Inflammatory macrophage treated with lipopolysaccharide for 1 hour (primary cell): ENCODE measurements at places on chromosomes 11 and 22.
A peak's percentile ranks its signal among the peaks of the same experiment; 100 is the strongest.

DNA sequence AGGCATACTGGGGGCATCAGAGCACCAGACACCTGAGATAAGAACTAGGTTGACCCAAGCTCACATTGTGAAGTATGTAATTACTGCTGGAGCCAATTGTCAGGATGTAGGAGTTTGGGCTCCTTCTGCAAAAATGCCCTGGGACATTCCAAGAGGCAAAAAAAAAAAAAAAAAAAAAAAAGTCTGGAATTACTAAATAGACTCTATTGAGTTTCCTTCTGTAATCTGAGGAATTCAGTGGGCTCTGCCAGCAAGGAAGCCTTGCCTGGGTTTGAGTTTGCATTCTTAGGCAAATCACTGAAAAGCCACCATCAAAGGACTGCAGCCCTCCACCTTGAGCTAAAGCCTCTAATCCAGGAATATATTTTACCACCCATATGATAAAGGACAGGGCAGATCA is 8.0 kb upstream of the CAVIN3 start:
- no peak for DNase-seq

DNA sequence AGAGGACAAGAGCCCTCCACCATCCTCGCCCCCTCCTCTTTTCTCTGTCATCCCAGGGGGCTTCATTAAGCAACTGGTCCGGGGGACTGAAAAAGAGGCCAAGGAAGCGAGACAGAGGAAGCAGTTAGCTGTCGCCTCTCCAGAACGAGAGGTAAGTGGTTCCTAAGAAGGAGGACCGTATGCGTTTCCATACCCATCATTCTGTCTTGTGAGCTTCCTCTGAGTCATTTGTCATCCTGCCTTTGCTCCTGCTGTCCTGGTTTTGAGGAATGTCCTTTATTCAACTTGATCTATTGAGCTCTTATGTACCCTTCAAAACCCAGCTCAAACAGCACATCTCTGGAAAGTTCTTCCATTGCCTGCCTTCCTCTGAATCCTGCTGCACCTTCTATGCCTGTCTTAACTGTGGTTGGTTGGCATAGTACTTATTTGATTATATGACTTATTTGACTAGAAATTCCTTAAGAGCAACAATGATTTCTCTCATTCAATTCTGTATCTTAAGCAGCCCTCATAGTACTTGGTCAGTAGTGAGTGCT is 21.3 kb downstream of the MYO18B start:
- DNase-seq = no peak

DNA sequence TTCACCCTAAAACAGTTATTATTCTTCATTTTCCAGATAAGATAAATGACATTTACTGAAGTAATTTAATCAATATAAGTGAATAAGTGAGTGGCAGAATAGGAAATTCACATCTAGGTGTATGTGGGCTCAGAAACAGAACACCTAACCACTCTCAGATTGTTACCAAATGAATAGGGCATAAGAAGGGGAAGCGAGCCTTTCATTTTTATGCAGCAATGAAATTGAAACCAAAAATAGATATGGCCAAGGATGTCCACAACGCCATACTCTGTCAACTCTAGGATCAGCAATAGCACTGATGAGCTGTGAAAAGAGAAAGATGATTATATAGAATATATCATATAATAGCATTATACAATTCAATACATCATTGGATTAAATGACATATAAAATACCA is 398.1 kb upstream of the API5 start:
- no peak for DNase-seq

- DNase-seq = no peak
Measured at GRCh38 chr11:44120169-44120568, 24.7 kb downstream of the EXT2 start.

DNA sequence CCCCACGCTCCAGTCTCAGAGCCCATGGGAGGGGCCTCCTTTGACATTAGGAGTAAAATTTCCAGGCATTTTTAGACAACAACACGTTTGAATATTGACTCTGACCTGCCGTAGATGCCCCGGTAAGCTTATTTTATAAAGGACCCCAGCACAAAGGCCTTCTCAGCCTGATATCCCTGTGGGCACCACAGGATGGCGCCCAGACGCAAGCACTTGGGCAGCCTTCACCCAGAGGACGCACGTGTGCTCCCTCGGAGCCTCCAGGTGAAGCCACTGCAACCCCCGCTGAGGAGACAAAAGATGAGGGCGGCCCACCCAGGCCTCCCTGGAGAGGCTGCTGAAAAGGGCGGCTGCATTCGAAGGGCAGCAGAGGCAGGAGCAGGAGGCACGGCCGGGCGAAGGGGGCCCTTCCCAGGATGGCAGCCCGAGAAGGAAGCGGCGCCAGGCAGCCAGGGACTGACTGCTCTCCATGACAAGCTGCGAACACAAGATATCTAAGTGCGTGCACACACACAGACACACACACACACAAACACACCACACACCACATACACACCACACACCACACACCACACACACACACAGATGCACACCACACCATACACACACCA is 15.2 kb upstream of the TH start:
- DNase-seq = no peak

DNA sequence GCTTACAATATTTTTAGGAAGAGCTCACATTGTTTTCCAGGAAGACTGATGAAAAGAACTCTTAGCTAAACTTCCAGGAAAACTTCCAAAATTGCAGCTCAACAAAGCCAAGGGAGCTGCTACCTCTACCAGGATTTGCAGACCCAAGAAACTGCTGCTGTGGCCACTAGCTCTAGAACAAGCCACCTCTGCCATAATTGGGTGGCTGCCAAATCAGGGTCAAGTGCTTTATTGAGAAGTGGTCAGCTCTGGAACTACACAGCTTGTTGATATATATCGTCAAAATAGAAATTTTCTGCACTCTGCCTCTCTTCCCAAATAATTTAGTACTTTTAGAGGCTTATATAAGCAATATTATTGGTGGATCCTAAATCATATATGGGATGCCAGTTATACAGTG is 371.8 kb upstream of the CHORDC1 start:
- DNase-seq = no peak

- DNase-seq = no peak
Measured at GRCh38 chr11:43922744-43923405, 19.6 kb upstream of the C11orf96 start.

DNA sequence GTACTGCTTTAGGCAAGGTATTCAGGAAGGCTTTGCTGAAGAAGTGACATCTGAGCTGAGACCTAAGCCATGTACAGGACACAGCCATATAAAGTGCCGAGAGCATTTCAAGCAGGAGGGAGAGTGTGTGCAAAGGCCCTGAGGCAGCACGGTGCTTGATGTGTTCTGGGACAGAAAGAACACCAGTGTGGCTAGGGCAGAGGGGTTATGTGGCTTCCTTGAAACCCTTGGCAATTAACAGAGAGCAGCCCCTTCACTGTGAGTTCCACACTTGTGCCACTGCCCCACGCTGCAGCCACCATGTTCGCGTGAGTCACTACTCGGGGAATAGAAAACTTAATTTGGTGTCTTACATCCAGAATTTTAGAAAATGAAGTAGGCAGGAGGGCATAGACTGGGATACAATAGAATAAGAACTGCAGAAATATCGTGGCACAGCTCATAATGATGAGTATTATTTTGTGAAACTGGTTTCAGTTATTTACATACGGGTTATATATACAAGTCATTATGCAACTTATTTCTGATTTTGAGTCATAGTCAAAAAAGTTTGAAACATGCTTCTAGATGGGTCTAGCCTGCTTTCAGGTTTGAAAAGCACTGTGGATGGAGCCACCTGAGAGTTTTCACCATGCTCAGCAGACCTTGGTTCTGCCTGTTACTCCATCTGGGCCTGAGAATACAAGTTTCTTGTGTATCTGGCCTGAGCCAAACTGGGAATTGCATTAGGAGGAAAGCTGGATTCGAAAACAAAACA is 11.8 kb downstream of the IL10RA start:
- peak; percentile 20 for DNase-seq

DNA sequence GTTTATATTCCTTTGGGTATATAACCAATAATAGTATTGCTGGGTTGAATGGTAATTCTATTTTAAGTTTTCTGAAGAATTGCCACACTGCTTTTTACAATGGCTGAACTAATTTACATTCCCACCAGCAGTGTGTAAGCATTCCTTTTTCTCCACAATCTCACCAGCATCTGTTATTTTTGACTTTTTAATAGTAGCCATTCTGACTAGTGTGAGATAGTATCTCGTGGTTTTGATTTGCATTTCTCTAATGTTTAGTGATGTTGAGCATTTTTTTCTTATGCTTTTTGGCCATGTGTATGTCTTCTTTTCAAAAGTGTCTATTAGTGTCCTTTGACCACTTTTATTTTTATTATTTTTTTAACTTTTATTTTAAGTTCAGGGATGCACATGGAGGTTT is 275.3 kb downstream of the METTL15 start:
- DNase-seq = no peak

GRCh38 chr11:117303646-117304315 is 12.3 kb downstream of the BACE1 start:
- peak; percentile 41 for DNase-seq

DNA sequence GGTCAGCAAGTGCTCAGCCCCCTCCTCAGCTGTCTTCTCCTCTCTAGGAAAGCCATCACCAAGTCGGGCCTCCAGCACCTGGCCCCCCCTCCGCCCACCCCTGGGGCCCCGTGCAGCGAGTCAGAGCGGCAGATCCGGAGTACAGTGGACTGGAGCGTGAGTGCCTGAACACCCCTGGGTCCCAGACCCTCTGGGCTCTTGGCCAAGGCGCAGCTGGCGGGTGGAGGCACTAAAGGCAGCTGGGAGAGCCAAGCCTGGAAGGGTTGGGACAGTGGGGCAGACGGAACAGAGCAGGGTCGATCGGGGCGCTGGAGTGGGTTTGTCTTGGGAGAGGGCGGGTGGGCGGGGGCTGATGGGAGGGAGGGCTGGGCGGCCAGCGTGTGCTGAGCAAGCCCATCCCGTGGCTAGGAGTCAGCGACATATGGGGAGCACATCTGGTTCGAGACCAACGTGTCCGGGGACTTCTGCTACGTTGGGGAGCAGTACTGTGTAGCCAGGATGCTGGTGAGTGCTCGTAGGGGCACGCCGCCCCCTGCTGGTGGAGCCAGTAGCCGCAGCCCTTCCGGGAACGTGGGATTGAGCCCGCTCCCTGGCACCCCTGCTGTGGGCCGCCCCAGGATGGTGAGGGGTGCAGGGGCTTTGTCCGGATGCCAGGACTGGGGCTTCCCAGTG is 14.1 kb upstream of the MDK start:
- peak; percentile 82 for DNase-seq

- no peak for DNase-seq
Measured at GRCh38 chr11:134589129-134589528, 177.1 kb upstream of the B3GAT1 start.

DNA sequence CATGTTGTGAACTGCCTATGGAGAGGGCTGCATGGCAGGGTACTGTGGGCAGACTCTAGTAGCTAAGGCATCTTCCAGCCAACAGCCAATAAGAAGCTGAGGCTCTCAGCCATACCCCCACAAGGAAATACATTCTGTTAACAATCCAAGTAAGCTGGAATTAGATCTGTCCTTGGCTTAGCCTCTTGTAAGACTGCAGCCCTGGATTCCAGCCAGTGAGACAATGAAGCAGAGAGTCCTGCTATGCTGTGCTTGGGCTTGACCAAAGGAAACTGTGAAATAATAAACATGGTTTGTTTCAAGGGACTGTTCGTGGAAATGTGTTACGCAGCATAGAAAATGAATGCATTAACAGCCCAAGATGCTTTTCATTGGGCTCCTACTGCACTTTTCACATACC is 1097.4 kb upstream of the CCDC90B start:
- no peak for DNase-seq

- no peak for DNase-seq
Measured at GRCh38 chr22:23908587-23909205, 14.5 kb downstream of the MIF start.

DNA sequence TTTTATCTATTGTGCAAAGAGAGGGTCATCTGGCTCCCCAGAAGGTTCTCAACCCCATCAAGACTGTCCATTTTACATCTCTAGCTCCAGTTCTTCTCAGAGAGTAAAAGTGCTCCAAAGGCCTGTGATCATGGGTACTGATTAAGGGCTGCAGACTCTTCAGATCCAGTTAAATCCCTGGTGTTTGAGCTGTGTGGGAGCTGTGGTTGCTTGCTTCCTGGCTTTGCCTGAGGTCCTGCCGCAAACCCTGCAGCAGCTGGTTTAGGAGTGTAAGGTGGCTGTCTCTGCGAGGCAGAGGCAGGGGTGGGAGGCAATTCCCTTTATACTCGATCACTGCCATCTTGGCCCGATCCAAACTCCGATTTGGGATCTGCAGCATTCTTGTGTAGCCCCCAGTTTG is 1.2 kb downstream of the MRPL17 start:
- no peak for DNase-seq

DNA sequence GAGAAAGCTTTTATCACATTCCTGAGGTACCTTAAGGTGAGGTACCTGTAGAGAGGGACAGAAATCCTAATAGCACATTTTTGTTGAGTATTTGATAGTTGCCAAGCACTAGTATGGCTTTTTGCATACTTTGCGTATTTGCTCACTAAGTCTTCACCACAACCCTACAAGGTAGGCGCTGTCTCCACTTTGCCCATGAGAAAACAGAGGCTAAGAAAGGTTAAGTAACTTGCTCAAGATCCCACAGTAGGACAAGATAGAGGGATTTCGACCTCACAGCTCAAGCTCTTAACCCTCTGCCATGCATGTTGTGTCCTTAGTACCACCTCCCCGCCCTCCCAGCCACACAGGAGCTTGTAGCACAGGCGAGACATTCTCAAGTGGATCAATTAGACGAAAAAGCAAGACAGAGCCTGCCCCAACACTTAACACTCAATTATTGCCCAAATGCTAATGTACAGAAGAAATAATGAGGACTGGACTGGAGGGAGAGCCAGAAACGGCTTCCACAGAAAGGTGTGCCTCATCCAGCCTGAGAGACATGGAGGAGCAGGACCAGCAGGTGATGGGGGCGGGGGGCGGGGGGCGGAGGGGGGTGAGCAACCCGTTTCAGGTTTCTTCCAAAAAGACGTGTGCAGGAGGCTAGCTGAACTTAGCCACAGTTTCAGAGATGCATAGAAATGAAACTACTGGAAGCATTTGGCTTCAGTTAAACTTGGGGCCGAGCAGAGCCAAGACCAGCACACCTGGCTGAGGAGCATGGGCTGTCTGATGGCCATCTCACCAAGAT is 26.7 kb upstream of the CD44 start:
- no peak for DNase-seq

DNA sequence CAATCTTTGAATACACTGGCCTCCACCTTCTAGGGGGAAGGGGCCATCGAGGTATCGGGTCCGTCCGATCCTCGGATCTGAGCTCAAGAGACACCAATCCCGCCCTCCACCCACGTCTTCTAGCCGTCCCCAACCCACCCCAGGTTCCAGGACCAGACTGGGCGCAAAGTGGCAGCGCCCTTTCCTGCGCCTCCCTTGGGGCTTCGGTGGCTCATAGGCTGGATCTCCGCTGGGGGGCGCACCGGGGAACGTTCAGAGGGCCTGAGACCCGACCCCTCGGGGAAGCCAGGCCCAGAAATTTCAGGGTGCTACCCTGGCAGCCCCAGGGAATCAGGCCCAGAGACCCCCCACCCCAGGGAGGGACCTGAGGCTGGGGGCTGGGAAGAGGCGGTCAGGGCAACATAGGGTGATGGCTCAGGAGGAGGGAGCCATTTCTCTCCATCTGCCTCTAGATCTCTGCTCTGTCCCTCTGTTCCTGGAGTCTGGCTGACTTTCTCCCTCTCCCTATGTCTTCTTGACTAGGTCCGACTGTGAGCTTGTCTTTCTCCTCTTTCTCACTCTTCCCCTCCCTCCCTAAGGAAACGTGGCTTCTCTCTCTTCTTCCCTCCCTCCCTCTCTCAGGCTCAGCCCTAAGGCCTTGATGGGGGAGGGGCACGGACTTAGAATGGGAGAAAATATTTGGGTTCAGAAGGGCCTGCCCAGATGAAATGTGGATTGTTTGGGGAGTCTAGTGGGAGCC is 1.1 kb downstream of the CREB3L1 start:
- peak; percentile 21 for DNase-seq
